ENCODE measurements at places on chromosomes 2 and 18.

DNA sequence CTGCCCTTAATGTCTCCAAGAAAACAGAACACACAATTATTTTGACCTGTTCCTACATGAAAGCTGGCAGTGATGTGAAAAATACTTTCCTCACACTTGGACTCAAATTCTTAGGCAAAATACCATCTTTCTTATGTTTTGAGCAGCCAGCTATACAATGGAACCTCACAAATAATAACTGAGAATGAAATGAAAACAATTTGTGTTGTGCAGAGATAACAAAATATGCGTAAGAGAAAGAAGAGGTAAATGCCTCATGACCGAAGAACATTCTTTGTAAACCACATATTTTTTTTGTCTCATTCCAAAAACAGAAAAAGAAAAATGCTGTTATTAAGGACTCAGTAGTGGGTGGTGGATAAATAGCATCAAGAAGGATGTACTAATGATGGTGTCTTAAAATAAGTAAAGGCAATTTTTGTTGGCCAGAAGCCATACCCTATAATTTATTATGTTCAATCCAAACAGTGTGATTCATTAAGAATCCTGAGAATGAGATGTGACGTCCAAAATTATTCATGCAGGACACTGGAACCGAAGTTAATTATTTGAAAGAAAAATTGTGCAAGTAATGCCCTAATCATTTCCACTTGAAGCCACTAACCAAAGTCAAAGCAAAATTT lies 193.0 kb upstream of the NETO1 start:
- no peak for DNase-seq

- DNase-seq, result no peak
Observed at GRCh38 chr2:104866122-104866864, 12.4 kb downstream of the POU3F3 start.

DNA sequence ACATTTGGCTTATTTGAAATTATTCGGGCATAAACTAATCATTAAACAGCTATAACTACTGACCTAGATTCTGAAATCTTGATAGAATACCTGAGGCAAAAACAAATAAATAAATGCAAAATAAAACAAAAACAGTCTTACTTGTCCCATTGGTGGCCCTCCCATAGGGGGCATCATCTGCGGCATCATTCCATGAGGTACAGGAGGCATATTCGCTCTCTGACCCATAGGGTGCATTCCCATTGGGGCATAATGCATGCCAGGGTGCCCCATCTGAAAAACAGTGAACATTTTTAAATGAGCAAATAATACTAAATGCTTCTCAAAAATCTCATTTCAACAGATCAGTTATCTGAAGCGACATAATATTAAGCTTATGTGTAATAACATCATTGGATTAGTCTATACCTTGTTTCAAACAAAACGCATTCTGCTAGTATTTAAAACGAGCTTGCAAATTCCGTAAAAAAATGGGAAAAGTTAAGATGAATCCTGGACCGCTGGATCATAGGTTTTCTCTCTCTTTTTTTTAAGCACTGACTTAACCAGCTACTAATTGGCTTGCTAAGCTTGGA lies 1.3 kb downstream of the PRPF40A start:
- DNase-seq, result no peak

DNA sequence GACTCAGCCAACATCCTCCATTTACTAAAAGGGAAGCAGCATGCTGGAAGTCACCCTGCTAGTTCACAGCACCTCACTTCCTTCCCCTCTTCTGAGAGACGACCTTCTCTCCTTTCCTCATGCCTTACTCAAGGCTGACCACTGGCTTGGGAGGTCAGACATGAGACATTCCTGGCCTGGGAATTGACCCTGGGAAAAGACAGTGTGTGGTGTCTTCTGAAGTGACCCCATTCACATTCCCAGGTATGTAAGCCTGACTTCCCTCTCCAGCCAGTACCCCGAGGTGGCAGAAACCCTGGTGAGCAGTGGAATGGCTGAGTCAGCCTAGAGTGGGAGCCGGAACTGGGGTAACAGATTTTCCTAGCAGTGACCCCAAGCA lies 92.4 kb downstream of the PLB1 start:
- DNase-seq, result no peak

DNA sequence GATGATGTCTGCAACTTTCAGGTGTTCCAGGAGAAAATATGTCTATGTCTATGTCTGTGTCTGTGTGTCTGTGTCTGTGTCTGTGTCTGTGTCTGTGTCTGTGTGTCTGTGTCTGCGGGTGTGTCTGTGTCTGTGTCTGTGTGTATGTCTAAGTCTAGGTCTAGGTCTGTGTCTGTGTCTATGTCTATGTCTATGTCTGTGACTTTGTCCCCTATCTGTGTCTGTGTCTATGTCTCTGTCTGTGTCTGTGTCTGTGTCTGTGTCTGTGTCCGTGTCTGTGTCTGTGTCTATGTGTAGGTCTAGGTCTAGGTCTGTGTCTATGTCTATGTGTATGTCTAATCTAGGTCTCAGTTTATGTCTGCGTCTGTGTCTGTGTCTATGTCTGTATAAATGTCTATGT lies 10.5 kb downstream of the IL1R2 start:
- no peak for DNase-seq

DNA sequence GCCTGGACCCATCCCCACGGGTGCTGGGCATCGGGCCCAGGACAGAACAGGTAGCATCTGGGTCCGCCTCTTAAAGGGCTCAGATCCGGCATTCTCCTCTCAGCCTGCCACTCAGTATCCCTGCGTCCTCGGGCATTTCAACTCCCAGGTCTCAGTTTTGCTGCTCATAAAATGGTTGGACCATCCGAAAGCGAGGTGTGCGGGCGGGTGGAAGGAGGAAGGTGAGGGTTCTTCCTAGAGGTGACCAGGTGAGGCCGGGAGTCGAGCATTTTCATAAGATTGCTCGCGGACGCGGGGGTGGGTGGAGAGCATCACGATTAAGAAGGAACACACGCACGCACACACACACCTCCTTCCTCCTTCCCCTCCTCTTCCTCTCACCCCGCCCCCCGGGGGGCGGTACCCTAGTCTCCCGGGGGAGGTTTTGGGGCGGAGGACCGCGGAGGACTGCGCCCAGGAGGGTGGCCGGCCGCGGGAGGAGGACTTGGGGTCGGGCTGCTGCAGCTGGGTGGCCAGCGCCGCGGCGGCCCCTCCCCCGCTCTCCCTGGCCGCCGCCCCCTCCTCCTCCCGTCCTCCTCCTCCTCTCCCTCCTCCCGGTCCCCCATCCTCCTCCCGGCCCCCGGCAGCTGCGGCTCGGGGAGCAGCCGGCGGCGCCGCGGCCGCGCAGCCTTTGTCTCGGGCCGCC lies 97.9 kb upstream of the GPR45 start:
- DNase-seq, result no peak

- no peak for DNase-seq
Observed at GRCh38 chr2:230668939-230669303, 43.7 kb upstream of the CAB39 start.

DNA sequence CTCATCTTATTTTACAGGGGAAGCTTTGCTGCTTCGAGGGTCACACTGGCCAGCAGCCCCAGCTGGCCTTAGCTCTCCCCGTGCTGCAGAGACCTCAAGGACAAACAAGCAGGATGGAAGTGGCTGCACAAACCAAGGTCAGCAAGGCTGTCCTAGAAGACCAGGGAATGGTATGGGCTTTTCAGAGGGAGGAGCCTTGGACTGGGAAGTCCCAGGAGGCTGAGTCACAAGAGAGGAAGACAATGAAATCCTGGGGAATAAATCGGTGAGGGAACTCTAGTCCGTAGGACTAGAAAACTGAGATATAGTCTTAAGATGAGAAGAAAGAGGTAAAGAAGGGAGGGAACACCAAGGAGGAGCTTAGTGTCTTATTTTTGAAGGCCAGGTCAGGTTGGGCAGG lies 15.7 kb downstream of the CREG2 start:
- DNase-seq, result no peak

DNA sequence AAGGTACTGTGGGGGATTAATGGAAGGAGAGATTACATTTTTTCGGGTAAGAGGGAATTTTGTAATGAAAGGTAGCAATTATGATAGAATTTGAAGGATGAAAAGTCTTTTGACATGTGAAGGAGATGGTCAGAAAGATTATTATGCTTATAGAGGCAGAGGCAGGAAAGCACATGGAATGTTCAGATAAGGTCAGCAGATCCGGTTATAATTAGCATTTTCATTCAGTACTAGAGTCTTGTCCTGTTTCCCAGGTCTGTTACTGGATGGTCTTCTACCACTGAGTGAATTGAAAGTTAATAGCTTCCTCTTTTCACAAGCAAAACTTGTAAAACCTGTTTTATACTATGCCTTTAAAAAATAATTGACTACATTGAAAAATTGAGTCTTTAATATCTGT lies 116.9 kb downstream of the PHLPP1 start:
- DNase-seq, result no peak

- no peak for DNase-seq
Observed at GRCh38 chr2:101362316-101362715, 25.0 kb downstream of the CREG2 start.

DNA sequence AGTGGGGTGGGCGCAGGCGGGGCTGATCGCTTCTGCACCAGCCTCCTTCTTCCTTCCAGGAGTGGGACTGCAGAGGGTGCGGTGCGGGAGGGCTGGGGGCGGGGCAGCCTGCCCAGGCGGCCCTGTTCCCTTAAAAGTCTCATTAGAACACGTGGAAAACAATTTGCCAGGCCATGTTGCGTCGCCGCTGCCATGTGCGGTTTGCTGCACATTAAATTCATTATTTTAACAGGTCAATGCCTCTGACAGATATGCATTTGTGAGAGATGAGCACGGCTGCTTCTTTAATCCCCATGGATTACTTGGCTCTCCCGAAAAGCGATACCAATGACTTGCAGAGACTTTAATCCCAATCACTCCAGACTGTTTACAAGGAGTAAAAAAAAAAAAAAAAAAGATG lies 139.0 kb downstream of the CELF4 start:
- no peak for DNase-seq

GRCh38 chr2:134491771-134492441 lies 226.9 kb downstream of the TMEM163 start:
- DNase-seq, result no peak

GRCh38 chr2:212940816-212941215 lies 210.6 kb downstream of the IKZF2 start:
- no peak for DNase-seq

- no peak for DNase-seq
Observed at GRCh38 chr2:3249476-3249962, 128.1 kb downstream of the EIPR1 start.

- no peak for DNase-seq
Observed at GRCh38 chr2:142165790-142166189, 35.0 kb upstream of the LRP1B start.

GRCh38 chr2:132824716-132825115 lies 154.7 kb upstream of the LYPD1 start:
- no peak for DNase-seq

DNA sequence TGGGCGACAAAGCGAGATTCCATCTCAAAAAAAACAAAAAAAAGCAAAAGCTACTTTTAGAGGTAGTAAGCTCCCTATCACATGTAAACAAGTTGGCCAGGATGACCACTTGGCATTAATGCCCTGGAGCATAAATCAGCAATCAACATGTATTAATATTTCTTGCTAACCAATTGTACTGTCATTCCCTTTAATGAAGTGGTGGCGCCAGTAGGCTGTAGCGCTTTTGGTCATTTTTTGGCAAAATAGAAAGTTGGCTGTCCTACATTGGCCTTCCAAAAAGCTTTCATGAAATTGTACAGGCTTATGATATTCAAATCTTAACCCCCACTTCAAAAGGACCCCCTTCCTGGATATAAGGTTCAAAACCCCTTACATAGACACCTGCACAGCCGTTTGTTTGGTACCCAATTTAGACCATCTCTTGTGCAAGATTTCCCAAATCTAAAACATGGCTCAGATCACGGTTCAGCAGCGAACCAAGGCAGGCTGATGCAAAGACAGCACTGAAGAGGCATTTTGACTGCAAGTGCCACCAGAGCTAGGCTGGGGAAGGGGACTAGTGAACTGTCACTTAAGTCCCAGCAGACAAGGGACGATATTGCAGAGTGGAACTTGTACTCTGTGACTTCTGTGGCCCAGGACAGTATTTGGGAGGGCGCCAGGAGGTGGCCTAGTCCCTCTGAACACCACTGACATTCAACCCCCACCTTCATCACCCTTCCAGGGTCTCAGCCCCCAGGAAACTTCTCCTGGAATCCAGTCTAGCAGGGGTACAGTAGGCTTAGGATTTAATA lies 31.9 kb downstream of the SMAD7 start:
- DNase-seq, result no peak

DNA sequence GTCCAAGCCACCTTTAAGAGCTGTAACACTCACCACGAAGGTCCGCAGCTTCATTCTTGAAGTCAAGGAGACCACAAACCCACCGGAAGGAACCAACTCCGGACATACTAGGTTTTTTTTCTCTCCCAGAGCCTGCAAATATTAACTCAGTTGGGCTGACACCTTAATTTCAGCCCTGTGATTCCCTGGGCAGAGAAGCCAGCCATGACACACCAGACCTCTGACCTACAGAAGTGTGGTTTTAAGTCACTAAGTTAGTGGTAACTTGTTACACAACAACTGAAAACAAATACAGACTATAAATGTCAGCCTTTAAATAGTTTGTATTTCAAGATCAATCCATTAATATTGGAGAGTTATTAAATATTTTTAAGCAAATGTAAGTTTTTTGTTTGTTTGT lies 855.1 kb downstream of the TMEM182 start:
- DNase-seq, result no peak

GRCh38 chr2:217736776-217737550 lies 265.8 kb downstream of the TNS1 start:
- DNase-seq, result no peak

- DNase-seq, result no peak
Observed at GRCh38 chr2:151033271-151034248, 228.1 kb downstream of the RBM43 start.

GRCh38 chr18:3758531-3758930 lies 308.6 kb downstream of the TGIF1 start:
- no peak for DNase-seq

GRCh38 chr18:24582771-24583170 lies 122.3 kb downstream of the HRH4 start:
- DNase-seq, result no peak

DNA sequence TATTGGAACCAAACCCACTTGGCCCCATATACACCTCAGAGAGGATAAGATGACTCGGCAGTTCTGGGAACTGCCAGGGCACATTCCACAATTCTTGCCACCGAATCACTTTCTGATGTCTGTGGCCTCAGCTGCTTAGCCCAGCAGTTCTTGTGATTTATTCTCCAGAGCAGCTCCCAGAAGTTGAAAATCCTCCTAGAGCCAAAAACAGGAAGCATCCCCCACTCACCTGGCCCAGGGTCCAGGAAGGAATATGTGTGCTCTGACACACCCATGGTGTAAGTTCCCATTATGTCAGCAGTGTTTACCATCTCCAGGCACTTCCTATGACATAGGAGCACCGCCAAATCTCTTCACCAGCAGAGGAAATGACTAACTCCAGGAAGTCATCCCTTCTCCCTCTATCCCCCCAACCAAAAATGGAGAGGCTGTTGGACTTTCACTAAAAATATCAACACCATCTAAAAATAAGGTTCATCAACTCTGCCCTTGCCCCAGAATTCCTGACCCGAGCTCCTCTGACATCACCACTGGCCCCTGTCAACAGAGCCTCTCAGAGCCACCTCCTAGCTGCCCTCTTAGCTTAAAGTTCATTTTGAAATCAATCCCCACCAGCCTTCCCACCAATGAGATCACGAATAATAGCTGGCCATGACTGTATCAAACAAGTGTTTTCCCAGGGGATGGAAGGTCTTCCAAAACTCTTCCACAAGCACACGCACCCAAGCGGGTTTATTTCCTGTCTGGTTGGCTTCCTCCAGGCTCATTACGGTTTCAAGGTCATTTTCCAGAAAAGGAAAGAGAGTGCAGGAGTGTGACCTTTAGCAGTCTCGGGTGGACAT lies 223.1 kb upstream of the PARD3B start:
- no peak for DNase-seq

GRCh38 chr2:43276266-43276941 lies 50.0 kb upstream of the ZFP36L2 start:
- no peak for DNase-seq
